ENCODE measurements at places on chromosomes 16 and 17.

DNA sequence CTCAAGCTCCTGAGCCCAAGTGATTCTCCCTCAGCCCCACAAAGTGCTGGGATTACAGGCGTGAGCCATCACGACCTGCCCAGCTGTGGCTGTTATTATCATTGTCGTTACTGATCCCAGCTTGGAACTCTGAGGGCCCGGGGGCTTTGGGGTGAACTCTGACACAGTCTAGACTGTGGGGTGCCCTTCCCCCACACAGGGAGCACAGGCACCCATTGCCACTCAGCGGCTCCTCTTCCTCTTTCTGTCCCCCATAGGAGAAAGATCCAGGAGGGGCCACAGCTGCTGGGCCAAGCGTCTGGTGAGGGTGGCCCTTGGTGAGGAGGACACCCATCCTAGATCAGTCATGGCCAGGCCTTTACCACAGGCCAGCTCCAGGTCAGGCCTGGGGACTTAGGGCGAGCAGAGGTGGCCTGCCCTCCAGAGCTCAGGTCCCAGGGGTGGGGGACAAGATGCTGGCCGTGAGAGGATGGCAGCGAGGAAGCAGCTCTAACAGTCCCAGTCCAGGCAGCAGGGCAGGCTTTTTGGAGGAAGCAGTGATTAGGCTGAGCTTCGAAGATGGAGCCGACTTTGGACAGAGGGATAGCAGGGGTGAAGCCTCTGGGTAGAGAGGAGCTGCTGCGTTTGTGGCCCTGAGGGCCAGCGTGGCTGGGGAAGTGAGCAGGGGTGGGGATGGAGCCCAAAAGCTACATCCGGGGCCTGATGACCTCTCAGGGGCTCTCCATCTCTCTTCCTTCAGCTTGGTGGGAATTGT is 24.7 kb downstream of the TMEM235 start:
- no peak for DNase-seq

- no peak for DNase-seq
Measured at GRCh38 chr17:4764595-4764994, 7.1 kb upstream of the TM4SF5 start.

GRCh38 chr17:44159519-44160210 is 10.8 kb upstream of the ASB16 start:
- no peak for DNase-seq

GRCh38 chr17:47235923-47236322 is 17.7 kb upstream of the ITGB3 start:
- no peak for DNase-seq

- DNase-seq = no peak
Measured at GRCh38 chr17:81150377-81151077, 14.8 kb upstream of the PVALEF start.

DNA sequence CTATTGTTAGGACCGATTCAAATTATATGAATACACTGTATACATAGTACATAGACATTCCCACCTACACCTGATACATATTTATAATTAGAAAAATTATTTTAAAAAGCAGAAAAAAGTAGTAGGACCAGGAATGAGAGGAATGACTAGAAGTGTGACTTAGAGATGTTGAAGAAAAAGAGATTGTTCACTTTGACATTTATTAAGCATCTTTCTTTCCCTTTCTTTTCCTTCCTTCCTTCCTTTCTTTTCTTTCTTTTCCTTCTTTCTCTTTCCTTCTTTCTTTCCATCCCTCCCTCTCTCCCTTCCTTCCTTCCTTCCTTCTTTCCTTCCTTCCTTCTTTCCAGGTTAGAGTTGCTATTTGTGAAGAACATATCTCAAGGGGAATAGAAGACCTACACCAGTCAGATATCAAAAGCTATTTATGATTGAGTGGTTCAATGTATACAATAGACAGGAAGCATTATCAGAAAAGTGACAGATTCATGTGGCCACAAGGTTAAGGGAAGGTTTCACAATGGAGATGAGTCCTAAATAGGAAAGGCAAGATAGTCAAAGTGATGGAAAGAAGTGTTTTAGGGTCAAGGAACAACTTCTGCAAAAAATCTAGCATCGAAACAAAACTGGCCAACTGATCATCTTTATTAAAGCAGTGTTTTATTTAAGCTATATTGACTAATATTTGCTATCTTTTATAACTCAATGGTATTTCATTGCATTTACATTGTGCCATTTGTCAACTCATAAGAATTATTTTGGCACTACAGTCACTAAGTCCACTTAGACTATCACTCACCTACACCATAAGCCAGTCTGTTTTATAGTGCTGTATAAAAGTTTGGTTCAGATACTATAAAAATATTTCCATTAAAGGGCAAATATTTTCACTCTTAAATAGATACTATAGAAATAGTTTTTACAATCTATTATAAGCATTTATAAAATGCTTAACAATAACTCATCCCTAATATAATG is 54.1 kb upstream of the NACA2 start:
- DNase-seq = no peak

DNA sequence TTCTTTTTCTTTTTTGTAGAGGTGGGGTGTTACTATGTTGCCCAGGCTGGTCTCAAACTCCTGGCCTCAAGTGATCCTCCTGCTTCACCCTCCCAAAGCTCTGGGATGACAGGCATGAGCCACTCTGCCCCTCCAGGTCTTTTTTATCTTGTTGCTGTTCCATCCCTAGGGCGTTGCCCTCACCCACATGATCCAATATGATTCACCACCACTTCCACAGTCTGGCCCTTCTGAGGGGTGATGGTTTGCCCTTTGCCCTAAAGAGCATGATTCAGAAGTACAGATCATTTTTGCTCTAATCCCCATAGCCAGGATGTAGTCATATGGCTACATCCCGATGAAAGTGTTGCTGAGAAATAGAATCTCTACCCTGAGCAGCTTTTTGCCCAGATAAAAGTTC is 18.8 kb downstream of the STX4 start:
- no peak for DNase-seq
